ENCODE measurements at places on chromosomes 1 and 21.

DNA sequence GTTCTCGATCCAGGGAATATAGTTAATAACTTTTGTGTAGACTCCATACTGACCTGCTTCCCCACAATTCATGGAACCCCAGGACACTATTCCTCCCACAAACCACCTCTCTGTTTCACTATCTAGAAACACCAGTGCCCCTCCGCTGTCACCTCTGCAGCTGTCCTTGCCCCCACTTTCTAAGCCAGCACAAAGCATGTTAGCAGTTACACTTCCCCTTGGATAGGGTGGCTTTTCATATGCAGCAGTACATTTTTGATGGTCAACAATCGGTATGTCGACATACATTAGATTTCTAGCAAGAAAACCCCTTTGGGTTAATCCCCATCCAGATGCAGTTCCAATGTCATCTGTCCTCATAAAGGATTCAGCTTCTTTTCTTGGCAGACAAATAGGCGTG, 14.4 kb downstream of the TARDBP start:
- no peak for DNase-seq

DNA sequence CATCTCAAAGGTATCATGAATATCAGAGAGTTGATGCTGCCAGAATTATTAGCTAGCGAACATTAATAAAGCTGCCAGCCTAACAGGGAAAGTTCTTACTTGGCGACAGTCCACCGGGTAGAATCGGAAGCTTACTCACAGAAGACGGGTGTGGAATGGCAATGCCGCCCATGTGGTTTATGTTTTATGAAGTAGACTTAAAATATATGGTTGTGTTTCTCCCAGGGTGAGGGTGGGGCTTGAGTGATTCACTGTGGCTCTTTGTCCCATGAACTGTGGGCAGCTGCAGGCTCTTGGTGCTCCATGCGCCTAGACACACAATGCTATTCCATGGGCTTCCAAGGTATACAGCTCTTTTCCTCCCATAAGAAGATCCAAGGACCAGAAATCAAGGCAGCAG, 162.7 kb downstream of the PIGK start:
- DNase-seq, result no peak

DNA sequence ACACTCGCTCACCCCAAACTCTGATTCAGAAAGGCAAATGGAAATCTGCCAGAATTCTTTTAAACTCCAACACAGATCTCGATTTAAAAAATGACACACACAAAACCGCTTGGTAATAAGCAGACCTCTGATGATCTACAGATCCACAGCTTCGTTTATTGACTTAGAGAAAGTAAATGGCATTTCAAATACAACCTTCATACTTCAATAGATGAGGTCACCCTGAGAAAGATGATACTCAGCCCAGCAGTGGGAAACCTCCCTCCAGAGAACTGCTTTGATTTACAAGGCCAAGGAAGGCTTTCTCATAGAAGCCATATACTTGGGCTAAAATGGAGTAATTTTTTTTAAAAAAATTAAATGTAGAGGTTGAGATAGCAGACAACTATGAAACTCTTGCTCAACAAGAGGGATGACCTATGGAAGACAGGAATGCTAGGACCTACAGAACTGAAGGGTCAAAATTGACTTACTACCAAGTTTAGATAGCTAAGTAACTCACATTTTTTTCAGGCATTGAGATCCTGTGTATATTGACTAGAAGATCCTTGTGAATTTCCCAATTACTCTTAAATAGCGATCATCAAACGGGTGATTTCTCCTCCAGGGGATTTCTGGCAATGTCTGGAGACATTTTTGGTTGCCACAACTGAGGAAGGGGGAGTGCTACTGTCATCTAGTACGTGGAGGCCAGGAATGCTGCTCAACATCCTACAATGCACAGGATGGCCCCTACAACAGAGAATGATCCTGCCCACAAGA, 143.9 kb downstream of the CLIC6 start:
- no peak for DNase-seq

DNA sequence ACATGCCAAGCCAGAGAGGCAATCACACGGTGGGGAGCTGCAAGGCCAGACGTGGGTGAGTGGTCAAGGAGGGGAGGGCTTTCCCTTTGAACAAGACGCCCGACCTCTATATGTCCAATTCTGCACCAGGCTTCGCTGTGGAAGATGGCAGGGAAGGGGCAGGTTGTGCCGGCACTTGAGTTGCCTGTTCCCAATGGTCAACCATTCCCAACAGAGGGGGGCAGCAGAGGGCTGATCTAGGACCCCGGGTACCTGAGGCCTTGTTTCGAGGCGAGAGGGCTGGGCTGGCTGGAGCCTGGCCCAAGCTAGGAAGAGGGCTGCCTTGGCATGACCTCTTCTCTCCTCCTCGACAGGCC, 64.9 kb downstream of the TMEM53 start:
- no peak for DNase-seq

- no peak for DNase-seq
Measured at GRCh38 chr1:34825455-34826091, 32.8 kb downstream of the GJA4 start.

- DNase-seq, result no peak
Measured at GRCh38 chr1:41480204-41481108, 4.0 kb downstream of the EDN2 start.

GRCh38 chr1:224879162-224879803, 50.2 kb upstream of the DNAH14 start:
- no peak for DNase-seq

DNA sequence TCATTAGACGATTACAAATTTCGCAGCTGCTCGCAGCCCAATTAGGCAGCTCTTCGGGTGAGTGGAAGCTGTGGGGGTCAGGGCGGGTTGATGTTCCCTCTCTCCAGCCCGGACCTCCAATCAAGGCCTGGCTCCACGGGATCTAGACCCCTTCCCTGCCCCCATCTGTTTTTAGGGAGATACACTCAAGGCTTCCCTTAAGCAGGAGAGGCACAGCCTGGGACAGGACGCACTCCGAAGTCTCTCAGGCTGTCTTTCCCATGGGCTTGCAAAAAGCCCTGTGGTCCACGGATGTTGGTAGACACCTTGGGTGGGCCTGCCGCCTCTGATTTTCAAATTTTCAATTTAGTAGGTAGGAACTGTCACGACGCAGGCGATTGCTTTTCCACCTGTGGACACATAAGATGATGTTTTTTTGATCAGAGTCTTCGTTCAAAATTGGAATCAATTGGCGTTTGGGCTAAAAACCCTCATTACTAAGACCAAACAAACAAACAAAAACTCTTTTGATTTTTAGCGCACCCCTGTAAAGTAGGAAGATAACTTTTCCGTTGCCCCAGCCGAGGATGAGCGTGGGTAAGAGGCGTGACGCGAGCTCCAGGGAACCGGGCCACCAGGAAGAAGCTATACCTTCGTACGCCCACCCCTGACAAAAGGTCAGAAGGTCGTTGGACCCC, 2.5 kb upstream of the LHX8 start:
- DNase-seq, result no peak

DNA sequence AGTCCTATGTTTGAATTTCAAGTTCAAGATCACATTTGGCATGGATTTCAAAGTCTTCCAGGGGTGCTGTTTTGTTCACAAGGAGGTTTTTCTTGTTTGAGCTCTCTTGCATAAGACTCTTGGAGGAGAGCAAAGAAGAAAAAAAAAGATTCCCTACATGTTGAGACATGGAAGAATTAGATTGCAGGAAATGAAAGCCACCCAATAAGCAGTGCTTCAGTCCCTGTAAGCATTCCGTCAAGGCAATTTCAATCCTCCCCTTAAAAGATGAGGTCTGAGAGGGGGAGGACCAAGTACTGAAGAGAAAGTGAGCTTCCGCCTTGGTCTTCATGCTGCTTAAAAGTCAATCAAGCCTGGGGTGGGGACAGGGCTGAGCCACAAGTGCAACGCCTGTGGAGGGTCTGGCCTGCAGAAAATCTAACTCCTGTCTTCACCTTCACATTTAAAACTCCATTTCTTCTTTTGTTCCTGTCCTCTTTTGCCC, 50.2 kb downstream of the LPAR3 start:
- no peak for DNase-seq

DNA sequence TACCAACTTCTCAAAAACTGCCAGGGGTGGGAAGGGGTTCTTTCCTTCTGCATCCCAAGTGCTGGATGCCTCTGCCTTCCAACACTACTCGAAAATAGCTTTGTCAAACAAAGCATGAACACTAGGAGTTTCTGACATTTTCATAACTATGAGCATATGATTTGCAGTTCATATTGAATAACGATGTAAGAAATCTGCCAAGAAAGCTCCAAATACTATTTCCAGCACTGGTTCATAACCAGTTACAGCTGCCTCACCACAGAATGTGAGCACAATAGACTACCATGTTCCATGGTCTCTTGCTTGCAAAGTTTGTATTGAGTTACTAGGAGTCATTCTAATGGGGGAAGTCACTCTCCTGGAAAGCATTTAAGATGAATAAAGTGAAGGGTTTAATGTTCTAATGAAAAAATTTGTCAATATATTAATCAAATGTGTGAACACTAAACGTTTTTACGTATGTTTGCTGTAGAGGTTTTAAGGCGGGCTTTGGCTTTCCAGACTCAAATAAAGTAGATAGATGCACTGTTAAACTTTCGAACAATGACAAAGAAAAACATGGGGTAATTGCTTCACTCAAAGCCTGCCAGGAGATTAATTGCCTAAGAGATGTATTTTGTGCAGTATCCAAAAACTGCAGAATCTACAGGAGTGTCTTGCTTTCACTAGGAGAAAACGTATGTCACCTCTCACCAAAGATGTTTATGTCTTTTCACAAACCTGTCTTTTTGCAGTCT, 78.6 kb upstream of the UBE2U start:
- DNase-seq, result no peak

- DNase-seq, result no peak
Measured at GRCh38 chr21:37829447-37829846, 86.8 kb downstream of the KCNJ6 start.
